Hematopoietic multipotent progenitor cell treated with erythropoietin and hydrocortisone succinate and interleukin-3 and kit ligand, for 17 days (in vitro differentiated cells): ENCODE measurements at places on chromosomes 3 and 15.

GRCh38 chr3:113829576-113830354 lies 8.8 kb upstream of the GRAMD1C start:
- no peak for DNase-seq

DNA sequence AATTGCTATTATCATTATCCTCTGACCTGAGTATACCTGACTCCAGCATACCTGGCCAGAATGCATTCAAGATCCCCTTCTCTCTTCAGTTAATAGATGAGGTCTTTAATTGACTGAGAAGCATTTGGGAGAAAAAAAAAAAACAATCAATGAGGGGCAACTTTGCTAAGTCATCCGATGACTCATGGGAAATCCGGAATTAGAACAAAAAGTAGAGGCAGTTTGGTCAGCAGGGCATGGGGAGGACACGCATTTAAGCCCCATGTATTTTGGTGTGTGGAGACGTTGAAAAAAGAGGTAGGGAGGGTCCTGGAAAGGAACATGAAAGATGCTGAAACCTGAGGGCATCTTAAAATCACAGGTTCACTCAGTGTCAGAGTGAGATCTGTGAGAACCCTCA lies 256.2 kb downstream of the RORA start:
- no peak for DNase-seq

- DNase-seq, result no peak
These were observed 69.1 kb downstream of the FAM174B start for GRCh38 chr15:92586383-92586942.

GRCh38 chr15:36449662-36450145 lies 129.7 kb upstream of the CDIN1 start:
- no peak for DNase-seq

GRCh38 chr3:182501856-182502255 lies 291.4 kb upstream of the ATP11B start:
- no peak for DNase-seq
